ENCODE measurements at places on chromosomes 12 and 14.

GRCh38 chr14:24802236-24802635 is 168.2 kb upstream of the GZMB start:
- DNase-seq, result no peak

DNA sequence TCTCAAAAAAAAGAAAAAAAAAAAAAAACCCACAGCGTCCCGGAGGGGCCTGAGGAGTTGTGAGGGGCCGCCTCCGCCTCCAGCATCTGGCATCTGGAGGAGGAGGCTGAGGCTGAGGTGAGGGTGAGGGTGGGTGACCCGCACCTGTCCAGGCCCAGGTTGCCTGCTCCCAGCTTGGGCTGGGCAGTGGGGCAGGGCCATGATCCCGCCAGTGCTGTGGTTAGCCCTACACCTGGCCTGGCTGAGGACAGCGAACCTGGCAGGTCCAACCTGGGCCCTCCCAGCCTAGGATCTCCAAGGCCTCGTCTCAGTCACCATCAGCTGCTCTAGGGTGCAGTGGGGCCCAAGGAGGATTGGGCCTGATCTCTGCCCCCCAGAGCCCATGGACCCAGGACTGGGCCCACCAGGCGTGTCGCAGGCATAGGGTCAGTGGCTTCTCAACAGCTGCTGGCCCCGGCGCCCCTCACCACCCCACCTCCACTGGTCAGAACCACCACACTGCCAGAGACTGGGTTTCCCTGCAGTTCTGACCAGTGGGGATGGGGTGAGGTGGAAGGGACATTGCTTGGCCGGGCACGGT is 36.3 kb upstream of the RCOR1 start:
- DNase-seq, result no peak

DNA sequence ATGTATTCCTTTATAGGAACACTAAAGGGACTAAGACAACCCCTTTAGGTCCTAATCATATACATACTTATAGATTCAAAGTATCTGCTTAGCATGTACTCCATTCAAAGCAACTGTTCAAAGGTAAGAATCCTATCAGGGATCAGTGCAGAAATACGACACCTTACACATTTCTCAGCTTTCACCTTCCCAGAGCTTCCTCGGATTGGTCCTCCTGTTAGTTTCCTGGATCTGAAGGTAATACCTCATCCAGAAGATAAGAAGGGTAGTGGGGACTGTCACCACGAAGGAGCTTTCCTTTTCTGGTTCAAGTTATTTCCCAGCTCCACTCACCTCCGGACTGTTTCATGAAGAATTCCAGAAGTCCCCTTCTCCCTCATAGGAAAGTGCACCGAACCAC is 38.0 kb downstream of the RCOR1 start:
- DNase-seq, result no peak

DNA sequence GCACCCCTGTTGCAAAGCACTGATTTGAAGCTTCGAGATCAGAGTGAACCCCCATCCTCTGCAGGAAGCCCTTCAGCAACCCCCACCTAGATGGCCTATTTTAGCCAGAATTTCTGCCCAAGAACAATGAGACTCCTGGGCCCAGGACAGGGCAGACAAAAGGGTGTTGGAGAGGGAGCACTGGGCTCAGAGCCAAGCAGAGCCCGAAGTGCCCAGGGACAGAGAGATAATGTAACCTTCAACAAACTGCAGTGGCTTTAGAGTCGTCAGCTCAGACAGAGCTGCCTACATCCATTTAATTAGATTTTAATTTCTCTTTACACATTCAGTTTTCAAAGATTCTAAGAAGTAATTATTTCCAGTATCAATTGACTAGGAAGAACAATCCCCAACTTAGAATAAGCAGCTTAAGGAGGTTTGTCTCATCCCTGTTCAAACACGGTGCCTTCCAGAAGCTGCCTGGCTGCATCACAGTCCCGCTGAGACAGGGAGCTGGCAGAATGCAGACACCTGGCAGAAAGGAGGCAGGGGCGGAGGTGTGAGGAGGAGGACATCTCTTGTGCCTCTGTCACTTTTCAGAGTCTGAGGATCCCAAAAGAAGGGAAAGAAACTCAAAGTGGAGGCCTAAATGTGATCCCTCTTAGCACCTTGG is 504.9 kb upstream of the CCDC196 start:
- no peak for DNase-seq

- no peak for DNase-seq
Observed at GRCh38 chr14:101551729-101552595, 9.3 kb upstream of the DIO3 start.

DNA sequence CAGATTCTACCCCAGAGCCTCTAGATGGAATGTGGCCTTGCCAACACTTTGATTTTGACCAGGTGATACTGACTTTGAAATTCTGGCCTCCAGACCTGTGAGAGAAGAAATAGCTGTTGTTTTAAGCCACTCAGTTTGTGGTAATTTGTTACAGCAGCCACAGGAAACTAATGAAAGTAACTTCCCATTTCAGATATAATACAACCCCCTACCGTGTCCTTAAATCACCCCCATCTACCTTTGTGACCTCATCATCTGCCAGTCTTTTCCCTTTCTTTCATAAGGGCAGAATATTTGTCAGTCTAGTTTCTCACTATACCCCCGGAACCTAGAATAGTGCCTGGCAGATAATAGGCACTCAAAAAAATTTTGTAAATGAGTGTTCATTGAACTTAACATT is 39.6 kb downstream of the PPP4R4 start:
- DNase-seq, result no peak

GRCh38 chr12:467591-467990 is 7.9 kb downstream of the B4GALNT3 start:
- DNase-seq, result no peak

- no peak for DNase-seq
Observed at GRCh38 chr12:75744607-75745256, 233.3 kb upstream of the KRR1 start.

GRCh38 chr12:25241167-25242020 is 9.3 kb downstream of the KRAS start:
- no peak for DNase-seq

DNA sequence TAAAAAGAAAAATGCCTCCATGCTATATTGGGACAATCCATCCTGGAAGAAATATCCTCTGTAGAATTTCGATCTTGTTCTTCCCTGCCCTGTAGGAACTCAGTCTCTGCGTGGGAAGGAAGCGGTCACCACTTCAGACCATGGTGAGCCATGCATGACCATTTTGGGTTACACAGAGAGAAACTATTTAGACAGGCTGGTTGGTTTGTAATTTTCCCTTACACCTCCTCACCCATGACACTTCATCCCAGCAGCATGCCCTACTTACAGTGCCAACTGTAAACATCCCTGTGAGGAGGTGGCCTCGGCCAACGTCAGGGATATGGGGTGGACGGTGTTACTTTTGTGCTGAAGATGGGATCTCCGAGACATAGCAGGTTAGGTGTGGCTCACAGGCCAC is 121.4 kb downstream of the SMOC1 start:
- no peak for DNase-seq

- no peak for DNase-seq
Observed at GRCh38 chr12:49949866-49950265, 671 bp upstream of the AQP2 start.

- no peak for DNase-seq
Observed at GRCh38 chr14:58541633-58542022, 96.1 kb upstream of the DACT1 start.

DNA sequence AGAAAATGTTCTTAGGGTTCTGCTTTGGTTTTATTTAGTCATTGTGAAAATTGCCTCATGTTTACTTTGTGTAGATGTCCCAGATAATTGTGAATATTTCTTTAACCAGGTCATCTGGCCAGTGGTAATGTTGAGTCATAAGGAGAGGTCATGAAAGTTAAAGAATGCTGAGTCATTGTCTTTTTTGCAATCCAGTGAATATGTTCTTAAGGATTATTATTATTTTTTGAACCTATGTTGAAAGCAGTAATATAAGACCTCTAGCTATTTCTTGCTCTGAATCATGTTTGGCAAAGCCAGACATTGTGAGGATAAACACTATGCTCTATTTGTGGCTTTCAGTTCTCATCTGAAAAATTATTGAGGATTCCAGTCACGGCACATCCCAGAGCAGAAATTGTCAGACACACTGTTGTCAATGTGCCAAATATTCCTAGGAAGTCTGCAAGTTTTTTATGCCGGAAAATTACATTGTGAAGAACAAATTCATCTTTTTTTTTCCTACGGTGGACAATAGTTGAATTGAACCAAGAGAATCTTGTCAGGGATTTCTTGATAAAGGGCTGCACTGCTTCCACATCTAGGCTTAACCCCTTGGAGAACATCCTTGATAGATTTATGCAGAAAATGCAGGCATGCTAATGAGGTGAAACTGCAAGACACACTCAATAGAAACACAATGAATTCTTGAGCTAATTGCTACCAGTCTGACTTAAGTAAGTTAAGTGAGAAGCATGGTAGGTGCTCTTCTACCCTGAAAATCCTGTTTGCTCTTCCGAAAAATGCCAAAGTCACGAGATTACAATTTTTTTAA is 369.6 kb downstream of the ATP23 start:
- no peak for DNase-seq

DNA sequence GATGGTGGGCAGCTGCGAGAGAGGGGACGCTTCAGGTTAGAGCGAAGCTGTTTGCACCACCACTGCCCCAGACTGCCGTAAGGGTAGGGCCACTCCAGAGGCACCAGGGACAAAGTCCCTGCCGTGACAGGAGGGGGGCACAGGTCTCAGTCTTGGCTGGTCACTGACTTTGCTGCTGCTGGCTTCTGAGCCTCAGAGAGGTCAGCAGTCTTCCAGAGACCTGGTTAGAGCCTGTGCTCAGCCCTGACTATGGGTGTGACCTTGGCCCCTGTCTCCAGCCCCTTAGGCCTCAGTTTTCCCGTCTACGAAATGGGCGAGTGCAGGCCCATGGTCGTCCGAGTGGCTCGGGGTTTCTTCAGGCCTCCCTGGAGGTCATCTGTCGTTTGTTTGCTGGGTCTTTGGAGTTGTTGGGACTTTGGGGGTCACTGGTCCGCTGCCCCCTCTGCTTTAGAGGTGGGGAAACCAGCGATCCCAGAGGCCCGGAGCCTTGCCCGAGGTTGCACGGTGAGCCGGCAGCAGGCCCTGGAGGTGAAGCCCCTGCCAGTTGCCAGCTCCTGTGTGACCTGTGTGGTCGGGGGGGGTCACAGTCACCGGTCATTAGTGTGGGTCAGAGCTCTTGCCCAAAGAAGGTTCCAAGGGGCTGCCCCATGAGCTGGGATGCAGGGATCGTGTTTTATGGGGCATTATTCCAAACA is 15.3 kb downstream of the MEG3 start:
- no peak for DNase-seq

- DNase-seq, result no peak
Observed at GRCh38 chr14:42929806-42930480, 1323.3 kb downstream of the LRFN5 start.

- no peak for DNase-seq
Observed at GRCh38 chr14:49989966-49990365, 97.1 kb downstream of the ARF6 start.

DNA sequence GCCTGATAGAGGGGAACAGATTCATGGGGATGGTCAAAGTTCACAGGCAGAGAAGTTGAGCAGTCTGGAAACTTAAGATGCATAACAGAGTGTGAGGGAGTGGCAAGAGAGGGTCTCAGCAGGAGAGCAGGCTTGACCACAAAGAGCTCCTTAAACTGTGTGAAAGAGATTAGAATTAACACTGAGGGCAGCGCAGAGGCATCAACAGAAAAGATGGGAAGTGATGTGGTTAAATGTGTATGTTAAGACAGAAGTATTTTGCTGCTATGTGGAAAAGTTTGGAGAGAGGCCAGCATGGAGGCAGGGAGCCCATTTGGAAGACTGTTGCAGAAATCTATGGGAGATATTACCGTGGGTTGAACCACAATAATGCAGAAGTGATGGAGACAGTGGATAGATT is 122.7 kb upstream of the LMNTD1 start:
- no peak for DNase-seq

DNA sequence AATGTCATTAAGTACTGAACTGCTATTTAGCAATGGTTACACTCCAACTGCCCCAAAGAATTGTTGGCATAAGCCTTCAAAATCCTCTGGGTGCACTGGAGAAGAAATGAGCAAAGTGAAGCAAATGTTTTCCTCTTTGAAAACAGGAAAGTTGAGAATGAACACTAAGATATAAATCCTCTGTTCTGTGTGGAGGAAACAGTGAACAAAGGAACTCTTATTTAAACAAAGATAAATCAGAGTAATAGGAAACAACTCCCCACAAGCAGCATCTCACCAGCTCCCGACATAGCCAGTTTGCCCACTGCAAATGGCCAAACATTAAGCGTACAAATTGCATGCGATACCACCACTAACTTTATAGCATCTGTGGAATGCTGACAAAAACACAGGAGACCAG is 54.0 kb downstream of the BCAT1 start:
- DNase-seq, result no peak

DNA sequence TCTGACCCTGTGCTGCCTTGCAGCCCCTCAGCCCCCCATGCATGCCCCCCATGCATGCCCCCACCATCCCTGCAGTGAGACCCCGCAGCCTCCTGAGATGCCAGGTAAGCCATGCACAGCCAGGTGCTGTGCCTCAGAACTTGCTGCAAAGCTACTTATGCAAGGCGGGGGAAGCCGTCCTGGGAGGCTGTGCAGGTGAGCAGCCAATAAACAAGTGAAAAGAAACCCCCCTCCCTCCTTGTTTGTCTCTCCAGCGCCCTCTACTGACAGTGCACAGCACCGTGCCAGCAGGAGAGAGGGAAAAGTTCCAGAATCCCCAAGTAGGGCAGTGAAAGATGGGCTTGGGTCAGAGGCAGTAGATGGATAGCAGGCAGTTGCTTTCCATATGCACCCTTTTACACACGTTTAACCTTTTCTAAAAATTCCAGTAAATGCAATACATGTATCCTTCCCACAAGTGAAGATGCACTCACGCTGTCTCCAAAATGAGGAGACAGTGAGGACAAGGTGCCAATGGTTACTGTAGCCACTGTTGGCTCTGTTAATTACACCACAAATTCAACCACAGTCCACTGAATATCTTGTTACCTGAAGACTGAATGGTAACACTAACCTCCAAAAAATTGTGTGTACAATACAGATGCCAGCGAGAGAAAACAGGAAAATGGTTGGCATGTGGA is 18.0 kb downstream of the TNFAIP2 start:
- no peak for DNase-seq

- DNase-seq, result no peak
Observed at GRCh38 chr14:105466531-105467248, 7.9 kb upstream of the CRIP2 start.

- DNase-seq, result no peak
Observed at GRCh38 chr14:86858591-86858990, 1134.4 kb downstream of the GALC start.

- no peak for DNase-seq
Observed at GRCh38 chr14:68791902-68792677, 777 bp downstream of the ZFP36L1 start.

GRCh38 chr12:34391771-34392581 is 369.7 kb downstream of the ALG10 start:
- DNase-seq, result no peak

DNA sequence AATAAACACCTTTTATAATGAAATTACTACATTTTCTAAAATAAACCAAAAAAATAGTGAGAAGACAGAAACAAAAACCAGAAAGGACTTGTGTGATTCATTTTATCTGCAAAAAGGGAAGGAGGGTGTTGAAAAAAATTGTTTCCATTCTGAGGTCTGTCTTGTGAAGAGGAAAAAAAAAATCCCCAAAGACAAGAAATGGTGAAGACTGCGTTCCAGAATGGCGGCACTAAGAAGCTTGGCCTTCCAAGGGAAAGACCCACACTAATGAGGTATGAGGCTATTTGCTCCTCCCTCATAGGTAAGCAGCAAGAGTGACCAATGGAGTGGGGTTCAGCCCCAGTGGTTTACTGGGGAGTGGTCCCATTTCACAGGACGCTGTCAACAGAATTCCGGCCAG is 35.0 kb downstream of the GNPTAB start:
- no peak for DNase-seq

All from activated naive CD4-positive, alpha-beta T cell treated with Interleukin-2 at 50 U/mL for 16 hours (primary cell).